T47D (cell line): ENCODE measurements at places on chromosomes 2 and 18.

- DNase-seq, result no peak
Observed at GRCh38 chr18:50674307-50674980, 114.6 kb downstream of the MAPK4 start.

DNA sequence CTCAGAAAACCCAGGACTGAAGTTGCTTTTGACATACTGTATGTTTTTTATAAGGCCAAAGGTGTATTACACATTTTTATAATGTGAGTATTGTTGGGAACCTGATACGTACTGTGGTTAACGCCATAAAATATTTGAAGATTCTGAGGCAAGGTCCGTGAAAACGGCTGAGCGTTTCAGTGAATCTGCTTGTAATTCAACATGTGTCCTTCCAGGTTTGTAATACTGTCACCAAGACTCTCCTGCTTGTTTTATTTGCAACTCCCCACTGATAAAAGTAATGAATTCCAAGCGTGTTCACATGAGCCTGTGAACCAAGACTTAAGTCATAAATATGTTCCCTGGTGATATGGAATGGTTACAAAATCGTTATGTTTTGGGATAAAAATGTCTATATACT, 23.9 kb upstream of the FRZB start:
- DNase-seq, result no peak

- DNase-seq, result no peak
Observed at GRCh38 chr2:149225446-149225845, 104.9 kb upstream of the LYPD6 start.

- DNase-seq, result no peak
Observed at GRCh38 chr2:63040586-63040985, 10.0 kb upstream of the OTX1 start.

GRCh38 chr2:167928434-167928833, 319.0 kb downstream of the STK39 start:
- DNase-seq, result no peak

- DNase-seq, result no peak
Observed at GRCh38 chr18:79563949-79564348, 115.7 kb upstream of the CTDP1 start.

- no peak for DNase-seq
Observed at GRCh38 chr2:9191041-9191481, 15.6 kb upstream of the ASAP2 start.

- peak; percentile 67 for DNase-seq
Observed at GRCh38 chr2:73163483-73164367, 38.6 kb upstream of the NOTO start.

DNA sequence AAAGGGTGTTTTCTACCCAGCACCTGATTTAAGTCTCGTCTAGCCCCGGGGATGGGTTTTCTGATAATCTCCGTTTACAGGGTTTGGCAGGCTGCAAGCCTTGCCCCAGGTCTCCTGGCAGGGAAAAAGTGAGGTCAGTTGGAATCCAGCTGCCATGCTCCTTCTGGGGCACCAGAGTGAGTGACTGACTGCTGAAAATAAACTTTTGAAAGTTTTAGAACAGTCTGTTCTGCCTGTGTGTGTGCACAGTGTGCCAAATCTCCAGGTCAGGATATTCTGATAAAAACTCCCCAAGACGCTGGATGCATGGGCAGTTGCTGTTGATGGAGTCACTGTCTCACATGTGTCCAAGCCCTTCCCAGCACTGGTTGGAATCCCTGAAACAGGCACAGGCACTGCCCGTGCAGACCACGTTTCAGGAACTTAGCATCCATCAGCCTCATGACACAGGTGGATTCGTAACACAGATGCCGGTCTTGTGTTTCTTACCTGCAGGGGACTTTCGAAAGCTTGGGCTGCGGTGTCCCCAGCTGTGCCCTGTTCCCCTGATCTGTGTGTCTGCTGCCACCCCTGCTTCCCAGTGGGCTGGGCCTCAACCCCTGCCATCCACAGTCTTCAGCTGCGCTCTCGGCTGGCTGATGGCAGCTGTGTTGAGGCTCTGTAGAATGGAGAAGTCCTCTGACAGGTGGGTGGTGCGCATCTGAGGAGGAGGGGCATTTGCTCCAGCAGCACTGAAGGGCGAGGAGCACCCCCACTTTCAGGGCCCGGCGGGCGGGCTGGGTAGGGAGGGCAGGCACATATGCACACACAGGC, 65.0 kb downstream of the SH3RF3 start:
- no peak for DNase-seq

DNA sequence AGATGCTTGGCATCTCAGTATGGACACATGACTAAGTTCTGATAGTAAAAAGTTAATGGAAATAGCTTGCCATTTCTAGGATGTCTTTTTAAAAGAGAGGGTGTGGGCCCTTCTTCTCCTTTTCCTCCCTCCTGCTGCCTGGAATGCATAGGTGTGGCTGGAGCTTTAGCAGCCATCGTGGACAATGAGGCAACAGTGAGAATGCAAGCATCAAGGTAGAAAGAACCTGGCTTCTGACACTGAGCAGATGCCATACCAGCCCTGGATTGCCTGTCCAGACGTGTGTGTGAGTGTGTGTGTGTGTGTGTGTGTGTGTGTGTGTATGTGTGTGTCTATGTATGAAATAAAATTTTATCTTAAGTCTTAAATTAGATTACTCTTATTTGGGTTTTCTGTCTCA, 660.1 kb downstream of the XIRP2 start:
- DNase-seq, result no peak

GRCh38 chr2:134359367-134360081, 105.7 kb downstream of the MGAT5 start:
- DNase-seq, result no peak

GRCh38 chr18:13003466-13003896, 12.3 kb downstream of the CEP192 start:
- DNase-seq, result peak; percentile 40

- DNase-seq, result peak; percentile 95
Observed at GRCh38 chr2:18991177-18992168, 366.9 kb downstream of the OSR1 start.

DNA sequence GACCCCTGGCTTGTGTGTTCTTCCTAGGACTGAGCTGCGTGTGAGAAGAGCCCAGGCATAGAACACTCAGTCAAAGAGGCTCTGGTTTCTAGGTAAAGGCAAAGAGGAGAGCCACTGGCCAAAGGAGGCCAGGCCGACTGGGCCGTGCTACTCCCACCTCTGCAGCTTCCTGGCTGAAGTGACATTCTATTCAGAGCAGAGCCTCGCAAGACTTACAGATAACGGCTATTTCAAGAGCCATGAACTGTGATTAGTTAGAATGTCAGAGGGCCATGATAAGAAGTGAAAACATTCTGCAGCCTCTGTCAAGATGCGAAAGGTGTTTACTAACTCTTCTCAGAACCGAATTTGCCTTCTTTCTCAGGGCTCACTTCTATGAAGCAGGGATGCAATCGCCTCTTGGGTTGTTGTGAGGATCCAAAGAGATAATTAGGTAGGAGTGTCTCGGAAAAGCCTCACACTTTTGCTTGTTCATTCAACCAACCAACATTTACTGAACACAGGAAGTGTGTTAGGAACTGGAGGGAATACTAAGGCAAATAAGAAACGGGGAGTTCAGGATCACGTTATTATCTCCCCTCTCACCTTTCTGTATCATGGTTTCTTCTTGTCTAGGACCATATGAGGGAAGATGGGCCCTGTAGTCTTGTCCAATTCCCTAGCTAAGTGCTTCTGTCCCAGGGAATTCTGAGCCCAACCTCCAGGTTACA, 3.4 kb upstream of the DNAJC5G start:
- DNase-seq, result no peak

GRCh38 chr2:17517481-17518211, 594 bp downstream of the RAD51AP2 start:
- DNase-seq, result no peak

DNA sequence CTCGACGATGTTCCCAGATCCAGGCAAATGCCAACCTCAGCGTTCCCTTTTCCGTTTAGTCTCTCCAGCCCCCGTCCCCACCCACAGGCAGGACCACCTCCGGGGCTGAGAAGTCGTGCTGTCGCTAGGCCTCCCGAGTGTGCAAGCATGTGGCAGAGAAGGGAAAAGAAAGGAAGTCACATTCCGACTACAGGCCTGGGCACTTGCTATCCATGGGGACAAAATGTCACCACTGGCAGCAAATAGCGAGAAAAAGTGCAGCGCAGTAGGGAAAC, 420 bp downstream of the PIGN start:
- no peak for DNase-seq

DNA sequence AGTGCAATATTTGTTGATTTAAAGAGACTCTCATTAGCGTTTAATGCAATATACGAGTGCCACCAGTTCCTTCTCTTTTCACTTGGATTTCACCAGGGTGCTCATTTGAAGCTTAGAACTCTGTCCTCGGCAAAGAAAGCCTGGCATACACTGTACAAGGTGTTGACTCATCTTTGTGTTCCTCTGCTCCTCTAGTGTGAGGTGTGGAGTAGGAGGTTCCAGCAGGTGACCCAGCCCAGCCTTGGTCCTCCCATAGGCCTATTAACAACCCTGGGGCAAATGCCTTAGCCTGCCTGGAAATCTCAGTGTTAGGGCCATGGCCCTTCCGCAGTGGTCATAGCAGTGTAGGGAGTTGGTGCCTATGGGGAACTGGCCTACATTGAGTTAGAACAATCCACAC, 20.1 kb downstream of the BCL2L11 start:
- DNase-seq, result no peak

DNA sequence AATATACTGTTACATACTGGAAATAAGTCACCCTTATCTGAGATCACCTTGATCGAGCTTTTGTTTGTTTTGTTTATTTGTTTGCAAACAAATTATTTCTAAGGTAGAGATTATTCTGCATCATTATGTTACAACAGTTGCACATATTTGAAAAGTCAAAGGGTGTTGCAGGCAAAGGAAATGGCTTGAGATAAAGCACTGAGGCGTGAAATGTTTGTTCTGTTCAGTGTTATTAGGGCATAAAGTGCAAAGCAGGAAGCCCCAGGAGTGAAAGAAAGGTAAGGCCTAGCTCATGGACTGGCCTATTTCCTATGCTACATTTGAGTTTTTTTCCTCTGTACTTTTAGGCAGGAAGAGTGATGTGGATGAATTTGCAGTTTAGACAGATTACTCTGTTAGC, 1815.6 kb upstream of the LRRTM1 start:
- no peak for DNase-seq

DNA sequence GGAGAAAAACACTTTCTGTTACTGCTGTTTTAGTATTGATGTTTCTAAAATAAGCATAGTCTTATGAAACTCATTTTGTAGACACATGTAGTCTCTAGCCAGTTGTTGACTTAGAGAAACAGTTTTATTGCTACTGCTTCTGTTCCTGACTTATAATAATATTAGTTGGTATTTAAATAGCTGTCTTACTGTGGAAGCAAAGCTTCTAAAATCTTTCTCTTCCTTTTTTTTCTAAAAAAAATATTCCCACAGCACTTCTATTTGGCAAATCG, 121.8 kb downstream of the MTX2 start:
- no peak for DNase-seq

DNA sequence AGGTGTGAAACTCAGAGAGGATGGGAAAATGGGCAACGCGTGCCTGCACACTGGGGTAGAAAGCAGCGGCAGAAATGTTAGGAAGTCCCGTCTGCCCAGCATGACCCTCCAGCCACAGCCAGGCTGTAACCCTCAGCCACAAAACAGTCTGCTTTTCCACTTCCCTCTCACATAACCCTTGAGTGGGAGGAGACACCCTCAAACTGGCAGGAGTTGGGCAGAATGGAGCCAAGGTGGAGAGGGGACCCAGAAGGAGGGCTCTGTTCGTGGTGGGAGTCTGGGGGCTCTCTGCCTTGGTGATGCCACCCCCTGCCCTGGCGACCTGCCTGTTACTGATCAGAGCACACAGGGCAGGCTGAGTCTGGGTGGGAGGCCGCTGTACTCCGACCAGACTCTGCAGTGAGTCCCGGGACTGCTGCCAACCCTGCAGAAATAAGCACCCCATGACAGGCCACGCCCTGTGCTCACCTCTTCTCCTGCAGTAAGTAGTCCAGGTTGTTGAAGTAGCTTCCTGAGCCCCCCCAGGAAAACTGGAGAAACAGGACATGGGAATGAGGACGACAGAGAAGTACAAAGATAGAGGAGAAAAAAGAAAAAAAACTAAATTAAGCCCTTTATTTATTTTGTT, 16.0 kb downstream of the FAM178B start:
- no peak for DNase-seq

DNA sequence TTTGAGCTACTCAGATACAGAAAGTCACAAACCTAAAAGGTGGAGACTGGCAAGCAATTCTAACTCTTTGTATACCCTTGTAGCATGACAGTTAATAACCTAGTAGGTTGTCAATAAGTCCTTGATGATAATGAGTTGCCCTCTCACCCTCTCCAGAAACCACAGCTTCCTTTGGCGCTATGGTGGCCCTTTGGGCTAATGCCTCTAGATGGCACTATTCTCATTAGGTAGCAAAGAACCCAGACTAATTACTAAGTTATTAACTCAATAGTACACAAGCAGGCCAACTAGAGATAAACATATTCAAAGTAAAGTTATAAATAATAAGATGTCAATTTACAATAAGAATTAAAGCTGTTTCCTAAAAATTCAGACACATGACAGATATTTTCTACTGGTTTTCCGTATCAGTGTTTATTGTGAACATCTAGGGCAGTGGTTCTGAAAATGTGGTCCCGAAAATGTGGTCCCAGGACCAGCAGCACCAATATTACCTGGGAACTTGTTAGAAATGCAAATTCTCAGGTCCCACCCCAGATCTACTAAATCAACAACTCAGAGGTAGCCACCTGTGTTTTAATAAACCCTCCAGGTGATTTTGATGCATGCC, 41.1 kb downstream of the LDAH start:
- DNase-seq, result peak; percentile 38

- DNase-seq, result no peak
Observed at GRCh38 chr2:142791335-142791734, 86.1 kb upstream of the KYNU start.

- DNase-seq, result no peak
Observed at GRCh38 chr2:50564766-50565165, 467.2 kb downstream of the NRXN1 start.

DNA sequence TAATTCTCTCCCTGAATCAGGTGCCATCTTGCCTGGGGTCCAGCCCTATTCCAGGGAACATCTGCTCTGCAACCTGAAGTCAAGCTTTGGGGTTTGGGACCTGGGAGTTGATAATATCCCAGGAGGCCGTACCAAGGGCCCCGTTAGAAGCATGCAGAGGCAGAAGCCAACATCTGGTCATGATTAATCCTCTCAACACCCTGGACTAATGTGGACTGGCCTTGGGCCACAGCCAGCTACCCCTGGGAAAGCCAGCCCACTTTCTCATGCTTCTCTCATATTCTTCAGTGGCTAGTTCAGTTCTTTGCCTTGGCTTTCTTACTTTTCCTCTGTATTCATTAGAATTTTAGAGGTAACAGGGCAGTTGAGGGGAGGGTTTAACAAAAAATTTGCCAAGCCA, 515.6 kb upstream of the NRP2 start:
- no peak for DNase-seq

GRCh38 chr2:37672870-37673184, 1.4 kb upstream of the CDC42EP3 start:
- no peak for DNase-seq
